ENCODE measurements at places on chromosomes 7 and 10.

- no peak for DNase-seq
Observed at GRCh38 chr10:126584836-126585235, 85.7 kb downstream of the C10orf90 start.

DNA sequence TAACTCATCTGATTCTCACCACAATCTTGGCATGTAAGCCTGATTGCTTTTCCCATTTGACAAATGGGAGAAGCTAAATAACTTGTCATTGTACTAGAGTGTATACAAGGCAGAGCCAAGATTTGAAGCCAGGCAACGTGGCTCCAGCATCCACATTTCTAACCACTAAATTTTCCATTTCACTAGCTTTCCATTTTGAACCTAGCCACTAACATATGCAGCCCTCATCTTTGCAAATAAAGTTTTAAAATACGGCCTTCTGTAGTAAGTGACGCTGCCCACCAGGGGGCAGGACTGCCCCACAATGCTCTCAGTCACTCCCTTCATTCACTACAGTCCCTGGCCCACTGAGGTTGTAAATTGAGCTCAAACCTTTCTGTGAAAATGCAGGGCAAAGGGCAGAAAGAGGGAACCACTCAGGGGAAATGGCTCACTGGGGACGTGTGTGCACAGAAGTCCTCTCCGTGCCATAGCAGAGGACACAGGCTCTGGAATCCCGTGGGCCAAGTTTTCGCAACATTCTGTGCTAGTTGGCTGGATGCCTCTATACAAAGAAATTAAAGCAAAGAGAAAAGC, 315.7 kb downstream of the TNS3 start:
- DNase-seq, result peak; percentile 88

DNA sequence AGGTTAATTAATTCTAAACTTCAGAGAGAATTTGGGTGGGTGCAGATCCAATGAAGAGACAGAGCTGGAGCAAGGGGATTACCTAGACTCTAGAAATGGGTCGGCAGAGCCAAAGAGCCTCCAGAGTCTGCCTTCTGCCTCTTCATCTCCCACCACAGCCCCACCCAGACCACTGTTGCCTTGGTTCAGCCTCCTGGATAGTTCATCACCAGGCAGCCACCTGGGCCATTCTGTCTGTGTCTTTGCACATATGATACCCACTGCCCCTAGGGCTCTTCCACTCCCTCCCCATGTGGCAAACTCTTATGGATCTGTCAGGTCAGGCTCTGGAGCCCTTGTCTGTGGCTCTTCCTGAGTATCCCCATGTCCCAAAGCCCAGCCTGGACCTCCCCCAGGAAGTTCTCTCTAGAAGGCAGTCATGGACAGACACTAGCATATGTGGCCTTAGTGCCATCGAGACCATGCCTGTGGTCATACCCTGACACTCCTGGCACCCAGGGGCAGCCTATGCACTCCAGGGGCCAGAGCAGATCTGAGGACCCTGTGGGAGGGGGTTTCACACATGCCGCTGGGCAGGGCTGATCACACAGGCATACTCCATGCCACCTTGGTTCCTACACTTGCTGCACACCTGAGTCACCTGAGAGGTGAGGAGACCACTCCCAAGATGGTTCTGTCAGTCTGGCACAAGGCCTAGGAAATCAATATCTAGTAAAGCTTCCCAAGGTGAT, 41.6 kb downstream of the FRMPD2 start:
- DNase-seq, result no peak

DNA sequence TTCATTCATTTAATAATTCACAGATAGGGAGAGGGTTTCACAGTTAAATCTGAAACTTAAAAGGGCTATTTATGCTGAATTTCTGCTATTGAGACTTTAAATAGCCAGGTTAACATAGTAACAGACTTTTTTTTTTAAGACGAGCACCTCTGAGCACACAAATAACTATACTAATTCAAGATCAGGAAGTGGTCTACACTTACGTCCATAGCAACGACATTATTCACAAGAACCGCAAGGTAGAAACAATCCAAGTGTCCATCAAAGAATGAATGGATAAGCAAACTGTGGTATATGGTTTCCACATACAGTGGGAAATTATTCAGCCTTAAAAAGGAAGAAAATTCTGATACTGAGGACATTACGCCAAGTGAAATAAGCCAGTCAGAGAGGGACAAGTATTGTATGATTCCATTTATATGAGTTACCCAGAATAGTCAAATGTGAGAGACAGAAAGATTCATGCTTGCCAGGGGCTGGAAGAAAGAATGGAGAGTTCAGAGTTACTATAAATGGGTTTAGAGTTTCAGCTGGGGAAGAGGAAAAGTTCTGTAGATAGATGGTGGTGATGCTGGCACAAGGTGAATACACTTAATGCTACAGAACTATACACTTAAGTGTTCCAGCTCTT, 140.3 kb upstream of the LAMB4 start:
- no peak for DNase-seq

GRCh38 chr7:101782476-101782875, 35.0 kb upstream of the CUX1 start:
- no peak for DNase-seq

DNA sequence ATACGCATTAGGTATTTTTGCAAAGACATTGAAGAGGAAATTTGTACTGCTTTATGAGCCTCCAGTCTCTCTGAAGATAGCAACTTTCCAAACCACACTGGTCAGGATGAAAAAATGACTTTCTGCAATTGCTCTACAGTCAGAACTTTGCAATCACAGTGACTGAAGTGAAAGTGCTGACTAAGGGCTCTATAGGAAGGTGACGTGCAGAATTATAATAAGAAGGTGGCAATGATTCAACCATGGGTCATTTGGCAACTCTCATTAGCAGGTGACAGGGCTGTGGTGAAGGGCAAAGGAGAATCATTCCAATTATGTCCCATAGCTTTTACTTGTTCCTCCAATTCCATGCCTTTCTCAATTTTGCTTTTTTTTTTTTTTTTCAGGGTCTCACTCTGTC, 311.0 kb downstream of the ANKRD30A start:
- DNase-seq, result no peak

DNA sequence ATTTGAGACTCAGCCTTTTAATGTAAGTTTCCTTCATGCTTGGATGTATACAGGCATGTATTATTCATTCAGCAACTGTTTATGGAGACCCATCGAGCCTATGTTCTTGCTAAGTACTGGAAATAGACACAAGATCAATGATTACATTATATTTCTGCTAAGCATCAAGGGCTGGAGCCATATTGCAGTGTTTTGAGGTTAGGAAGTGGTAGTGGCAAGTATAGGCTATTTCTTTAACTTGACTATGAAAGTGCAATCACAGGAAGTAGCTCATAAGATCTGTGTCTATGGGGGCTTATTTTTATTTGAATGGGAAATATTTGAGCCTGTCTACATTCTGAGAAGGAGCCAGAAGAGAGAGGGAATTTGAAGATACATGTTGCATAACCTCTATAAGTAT, 123.8 kb downstream of the HDAC9 start:
- DNase-seq, result no peak

GRCh38 chr7:953547-954327, 743 bp downstream of the ADAP1 start:
- peak; percentile 12 for DNase-seq
